ENCODE measurements at places on chromosomes 1 and 21.

- H3K27ac ChIP-seq, result no peak overlapping the region
- no peak overlapping the region for H3K4me3 ChIP-seq
- no peaks in the 10 kb centered on the region for H3K36me3 ChIP-seq
- peaks cover 9% of the 10 kb centered on the region for H3K4me1 ChIP-seq
- H3K27me3 ChIP-seq, result no peaks in the 10 kb centered on the region
- DNase-seq, result no peak
These were observed 61.5 kb upstream of the ATP1B1 start for GRCh38 chr1:169044971-169045370.

DNA sequence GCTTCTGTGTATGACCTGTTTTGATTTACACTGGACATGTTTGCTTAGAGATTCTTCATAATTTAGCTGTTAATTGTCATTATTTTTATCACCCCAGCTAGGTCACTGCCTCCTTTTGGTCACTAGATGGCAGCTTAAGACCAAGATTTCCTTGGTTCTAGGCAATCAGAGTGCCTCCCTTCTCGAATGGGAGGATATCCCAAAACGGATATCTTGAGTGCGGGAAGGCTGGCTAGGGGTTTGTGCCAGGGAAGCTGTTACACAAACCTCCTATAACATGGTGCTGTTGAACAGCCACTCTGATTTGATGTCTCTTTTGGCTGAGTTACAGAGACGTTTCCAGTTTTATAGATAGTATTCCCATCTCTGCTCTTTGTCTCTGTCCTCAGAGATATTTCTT, 283.5 kb downstream of the S1PR1 start:
- no peaks in the 10 kb centered on the region for H3K27me3 ChIP-seq
- H3K27ac ChIP-seq, result no peak overlapping the region
- no peaks in the 10 kb centered on the region for H3K36me3 ChIP-seq
- no peak overlapping the region for H3K4me3 ChIP-seq

DNA sequence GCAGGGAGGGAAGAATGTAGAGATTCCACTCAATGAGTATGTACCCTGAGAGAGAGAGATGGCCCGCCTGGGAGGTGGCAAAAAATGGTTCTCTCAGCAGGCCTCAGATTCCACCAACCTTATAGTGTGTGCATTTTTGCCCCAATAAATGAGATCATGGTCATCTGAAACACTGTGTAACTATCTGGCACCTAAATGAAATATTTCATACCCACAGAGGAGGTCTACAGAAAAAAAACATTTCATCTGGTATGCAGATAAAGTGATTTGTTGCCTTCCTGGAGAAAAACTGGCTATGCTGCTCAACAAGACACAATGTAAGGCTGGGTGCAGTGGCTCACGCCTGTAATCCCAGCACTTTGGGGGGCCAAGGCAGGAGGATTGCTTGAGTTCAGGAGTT, 4.9 kb downstream of the TMCO2 start:
- no peaks in the 10 kb centered on the region for H3K36me3 ChIP-seq
- DNase-seq, result no peak
- no peak overlapping the region for H3K27ac ChIP-seq
- no peaks in the 10 kb centered on the region for H3K27me3 ChIP-seq

GRCh38 chr1:14597343-14598006, 1.0 kb upstream of the KAZN start:
- DNase-seq, result no peak
- H3K36me3 ChIP-seq, result no peaks in the 10 kb centered on the region
- H3K4me1 ChIP-seq, result no peaks in the 10 kb centered on the region
- no peak overlapping the region for H3K27ac ChIP-seq
- H3K4me3 ChIP-seq, result no peak overlapping the region

DNA sequence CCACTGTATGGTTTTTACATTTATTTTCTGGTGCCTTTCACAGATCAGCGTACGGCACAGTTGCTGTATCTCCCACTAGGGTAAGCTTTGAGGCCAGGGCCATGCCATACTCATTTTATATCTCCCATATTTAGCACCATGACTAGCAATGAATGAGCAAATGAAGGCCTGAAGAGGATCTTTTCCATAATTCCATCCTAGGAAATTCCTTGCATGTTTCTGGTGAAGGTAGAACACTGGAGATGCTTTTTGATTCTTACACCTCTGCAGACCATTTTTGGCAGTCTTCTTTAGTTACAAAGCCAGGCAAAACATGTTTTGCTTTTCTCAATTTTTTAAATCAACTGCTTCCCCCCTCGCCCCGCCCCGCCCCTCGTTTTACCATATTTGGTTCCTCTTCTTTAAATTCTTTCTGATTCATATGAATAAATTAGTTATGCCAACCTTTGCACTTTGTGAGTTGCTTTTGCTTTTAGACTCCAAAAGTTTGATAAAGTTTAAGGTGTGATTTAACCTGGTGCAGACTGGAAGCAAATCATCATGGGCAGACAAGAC, 78.9 kb upstream of the AK4 start:
- DNase-seq, result no peak
- H3K27ac ChIP-seq, result peak overlapping the region; percentile 95
- peaks cover 15% of the 10 kb centered on the region for H3K4me1 ChIP-seq
- no peaks in the 10 kb centered on the region for H3K27me3 ChIP-seq
- peak overlapping the region; percentile 83 for H3K4me3 ChIP-seq

- H3K36me3 ChIP-seq, result no peaks in the 10 kb centered on the region
- no peak overlapping the region for H3K27ac ChIP-seq
- H3K27me3 ChIP-seq, result no peaks in the 10 kb centered on the region
- H3K4me1 ChIP-seq, result no peaks in the 10 kb centered on the region
- no peak for DNase-seq
These were observed 44.3 kb upstream of the BATF3 start for GRCh38 chr1:212743901-212744475.
